Mesangial cell (primary cell): ENCODE measurements at places on chromosomes 5 and 9. TPM values are rescaled to one million over a fixed set of nuclear protein-coding genes. Genes with fewer than 3 reads are reported as not detected.

The RNF224 gene
- total RNA-seq = 0.25 TPM in 1 of 2 replicates, not detected in the other

The KCNT1 gene
- total RNA-seq = not detected in 2 replicates

The SELENOP gene
- 0.65 and 1.3 TPM in 2 replicates for total RNA-seq

The SAXO1 gene
- total RNA-seq = 0.51 TPM in 1 of 2 replicates, not detected in the other

The MCCC2 gene
- total RNA-seq = 28.9 and 41.4 TPM in 2 replicates

The PCDHB3 gene
- 0.16 and 0.38 TPM in 2 replicates for total RNA-seq

The MAMDC2 gene
- total RNA-seq = 12.4 and 18.3 TPM in 2 replicates

The SOHLH1 gene
- total RNA-seq = not detected in 2 replicates

The MSMP gene
- total RNA-seq = not detected in 2 replicates

The SYK gene
- total RNA-seq = 6.5 and 7.5 TPM in 2 replicates

The GZMA gene
- not detected in 2 replicates for total RNA-seq

The CARD6 gene
- 0.38 and 0.65 TPM in 2 replicates for total RNA-seq

The CCDC127 gene
- total RNA-seq = 2.6 and 5.6 TPM in 2 replicates

The PCDHB4 gene
- 0.13 and 0.49 TPM in 2 replicates for total RNA-seq

The BHMT2 gene
- 0.98 and 4.2 TPM in 2 replicates for total RNA-seq

The SLC6A7 gene
- not detected in 2 replicates for total RNA-seq

The MSX2 gene
- 0.16 and 0.38 TPM in 2 replicates for total RNA-seq

The GDA gene
- 0.76 TPM in 1 of 2 replicates, not detected in the other for total RNA-seq

The SLC9A3 gene
- total RNA-seq = 2.9 and 3.4 TPM in 2 replicates

The NEUROG1 gene
- not detected in 2 replicates for total RNA-seq

The MAML1 gene
- total RNA-seq = 16.6 and 27.1 TPM in 2 replicates

The LCN9 gene
- not detected in 2 replicates for total RNA-seq

The FOXD4 gene
- total RNA-seq = 0.25 TPM in 1 of 2 replicates, not detected in the other

The ASPN gene
- not detected in 2 replicates for total RNA-seq

The PALM2AKAP2 gene
- 4.9 and 6.4 TPM in 2 replicates for total RNA-seq

The RPL12 gene
- total RNA-seq = 1,734 and 1,963 TPM in 2 replicates

The ZSWIM6 gene
- total RNA-seq = 9.3 and 13.8 TPM in 2 replicates

The NPR3 gene
- total RNA-seq = 0.81 and 3.0 TPM in 2 replicates

The SPATA6L gene
- total RNA-seq = 2.1 and 2.9 TPM in 2 replicates

The C5 gene
- total RNA-seq = 0.98 and 1.5 TPM in 2 replicates

The APC gene
- 17.4 and 23.5 TPM in 2 replicates for total RNA-seq

The TSLP gene
- total RNA-seq = 0.13 TPM in 1 of 2 replicates, not detected in the other
